Gastroesophageal sphincter (tissue), 4 donors: ENCODE measurements at places on chromosomes 1 and 21.

GRCh38 chr1:79042117-79042516, 35.6 kb upstream of the ADGRL4 start:
- ATAC-seq = no peak

DNA sequence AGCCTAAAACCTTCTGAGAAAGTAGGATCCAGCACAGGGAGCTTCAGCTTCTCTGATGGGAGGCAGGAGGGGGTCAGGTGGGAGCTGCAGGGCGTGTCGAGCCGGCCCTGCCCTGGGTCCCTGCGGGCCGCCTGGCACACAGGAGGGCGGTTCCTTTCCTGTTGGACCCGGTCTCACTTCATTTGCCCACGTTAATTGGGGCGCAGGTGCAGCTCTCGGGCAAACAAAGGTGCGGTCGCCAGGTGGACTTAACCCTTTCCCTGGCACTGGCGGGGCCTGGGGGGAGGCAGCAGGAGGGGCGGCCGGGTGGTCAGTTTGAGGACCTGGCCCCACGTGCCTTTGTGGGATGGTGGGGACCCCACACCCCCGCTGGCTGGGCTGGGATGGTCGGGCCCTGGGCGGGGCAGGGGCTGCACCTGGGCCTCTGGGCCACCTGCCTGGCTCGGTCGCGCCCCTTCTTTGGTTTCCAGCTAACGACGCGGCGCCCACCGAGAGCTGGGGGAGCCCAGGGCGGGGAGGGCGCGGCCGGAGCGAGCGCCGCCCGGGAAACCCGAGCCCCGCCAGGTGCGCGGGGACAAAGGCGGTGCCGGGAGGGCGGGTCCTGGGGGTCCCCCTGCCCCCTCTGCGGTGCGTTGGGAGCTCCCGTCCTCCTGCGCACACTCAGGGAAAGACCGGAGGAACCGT, 20.8 kb upstream of the C1orf159 start:
- no peak for ATAC-seq

GRCh38 chr1:74486036-74486435, 26.4 kb downstream of the LRRC53 start:
- no peak for ATAC-seq

DNA sequence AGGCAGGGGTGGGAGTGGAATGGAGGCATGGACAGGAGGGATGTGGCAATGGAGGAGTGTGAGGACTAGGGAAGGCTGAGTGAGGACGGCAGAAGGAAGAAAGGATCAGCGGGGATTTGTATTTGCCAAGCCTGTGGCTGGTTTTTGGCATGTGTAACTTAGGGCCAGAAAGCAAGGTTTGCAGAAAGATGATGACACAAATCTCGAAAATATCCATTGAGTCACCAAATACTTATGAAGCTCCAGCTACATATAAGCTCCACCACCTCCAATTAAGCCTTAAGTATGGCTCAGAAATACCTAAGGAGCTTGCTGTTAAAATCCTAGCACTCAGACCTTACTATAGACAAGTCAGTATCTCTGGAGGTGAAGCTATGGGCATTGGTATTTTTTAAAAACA, 90.1 kb downstream of the OMA1 start:
- no peak for ATAC-seq

- ATAC-seq = no peak
Observed at GRCh38 chr1:183034682-183035081, 11.5 kb downstream of the LAMC1 start.

GRCh38 chr1:244264163-244264562, 187.5 kb downstream of the ADSS2 start:
- no peak for ATAC-seq

DNA sequence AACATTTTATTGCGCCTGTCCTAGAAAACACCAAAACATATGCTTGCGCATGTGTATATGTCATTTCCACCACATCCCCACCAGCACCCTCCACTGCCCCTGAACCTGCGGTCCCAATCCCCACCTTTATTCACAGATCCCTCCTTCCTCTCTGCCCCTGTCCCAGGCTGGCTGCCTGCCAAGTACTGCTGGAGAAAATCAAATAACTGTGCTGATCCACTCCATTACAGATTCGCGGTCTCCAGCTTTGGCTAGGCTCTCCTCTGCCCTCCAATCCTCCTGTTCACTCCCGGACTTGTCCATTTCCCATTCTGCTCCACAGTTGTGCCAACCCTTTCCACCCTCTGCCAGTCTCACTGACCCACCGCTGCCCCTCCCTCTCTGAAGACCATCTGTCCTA, 59.3 kb upstream of the GJB5 start:
- ATAC-seq = no peak

GRCh38 chr1:214018386-214019268, 30.9 kb downstream of the PROX1 start:
- no peak for ATAC-seq

GRCh38 chr1:11045428-11046269, 1.4 kb downstream of the MASP2 start:
- ATAC-seq = no peak

GRCh38 chr1:87867626-87868025, 538.9 kb downstream of the LMO4 start:
- no peak for ATAC-seq

DNA sequence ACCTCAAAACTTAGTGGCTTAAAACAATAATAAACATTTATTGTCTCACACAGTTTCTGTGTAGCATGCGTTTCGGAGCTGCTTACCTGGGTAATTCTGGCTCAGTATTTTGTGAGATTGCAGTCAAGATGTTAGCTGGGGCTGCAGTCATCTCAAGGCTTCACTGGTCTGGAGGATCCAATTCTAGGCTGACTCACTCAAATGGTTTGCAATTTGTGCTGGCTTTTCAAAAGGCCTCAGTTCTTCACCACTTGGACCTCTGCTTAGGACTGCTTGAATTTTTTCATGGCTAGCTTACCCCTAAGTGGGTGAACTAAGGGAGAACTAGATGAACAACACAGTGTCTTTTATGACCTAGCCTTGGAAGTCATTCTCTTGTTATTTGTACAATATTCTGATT, 21.0 kb downstream of the XPR1 start:
- ATAC-seq = no peak

GRCh38 chr1:109279615-109280278, 3.2 kb downstream of the PSRC1 start:
- ATAC-seq = no peak

GRCh38 chr1:21175324-21175669, 1.4 kb downstream of the EIF4G3 start:
- no peak for ATAC-seq

DNA sequence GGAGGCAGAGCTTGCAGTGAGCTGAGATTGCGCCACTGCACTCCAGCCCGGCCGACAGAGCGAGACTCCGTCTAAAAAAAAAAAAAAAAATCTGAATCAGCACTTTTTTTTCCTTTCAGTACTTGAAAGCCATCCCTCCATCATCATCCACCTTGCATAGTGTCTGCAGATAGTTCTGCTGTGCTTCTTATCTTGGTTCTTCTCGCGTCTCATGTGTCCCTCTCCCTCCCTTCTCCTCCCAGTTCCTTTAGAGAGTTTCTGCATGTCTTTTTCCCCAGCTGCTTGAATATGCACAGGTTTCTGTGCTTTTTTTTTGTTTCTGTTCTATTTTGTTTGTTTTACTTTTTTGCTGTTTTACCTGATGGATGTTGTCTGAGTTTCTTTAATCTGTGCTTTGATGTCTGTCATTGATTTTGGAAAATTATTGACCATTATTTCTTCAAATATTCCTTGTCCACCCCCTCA, 3.9 kb upstream of the COL18A1 start:
- no peak for ATAC-seq

DNA sequence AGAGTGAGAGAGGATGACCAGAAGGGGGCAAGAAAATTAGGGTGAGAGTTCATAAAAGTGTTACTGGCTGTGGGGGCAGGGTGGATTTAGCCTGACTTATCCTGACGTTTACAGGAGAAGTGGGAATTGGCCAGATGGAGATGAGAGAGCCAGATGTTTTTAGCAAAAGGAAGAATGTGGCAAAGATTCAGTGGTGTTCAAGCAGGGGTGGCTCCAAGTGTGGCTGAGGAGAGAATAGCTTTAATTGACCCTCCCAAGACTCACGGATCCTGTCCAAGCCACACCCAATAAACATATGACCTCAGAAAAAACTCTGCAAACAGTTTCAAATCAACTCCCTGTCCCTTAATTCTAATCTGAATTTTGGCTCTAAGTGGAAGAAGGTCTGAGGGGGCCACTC, 35.2 kb upstream of the EDEM3 start:
- ATAC-seq = no peak

DNA sequence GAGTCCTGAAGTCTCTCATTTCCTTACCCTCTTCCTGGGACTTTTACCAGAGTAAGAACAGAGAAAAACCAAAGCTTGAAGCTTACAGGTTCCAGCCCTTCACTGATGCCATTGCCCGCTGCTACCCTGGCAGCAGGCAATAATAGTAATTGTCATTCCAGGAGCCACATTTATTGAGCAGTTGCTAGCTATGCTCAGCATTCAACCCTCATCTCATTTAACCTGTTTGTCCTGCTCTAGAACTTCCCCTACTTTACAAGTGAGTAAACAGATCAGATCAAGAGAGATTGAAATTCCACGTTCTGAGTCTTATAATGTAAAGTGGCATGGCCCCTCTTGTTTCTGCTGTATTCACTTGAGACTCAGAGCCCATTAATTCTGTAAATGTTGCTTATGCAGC, 80.4 kb downstream of the ATP1A1 start:
- no peak for ATAC-seq

GRCh38 chr1:77126307-77126706, 92.9 kb downstream of the PIGK start:
- no peak for ATAC-seq

DNA sequence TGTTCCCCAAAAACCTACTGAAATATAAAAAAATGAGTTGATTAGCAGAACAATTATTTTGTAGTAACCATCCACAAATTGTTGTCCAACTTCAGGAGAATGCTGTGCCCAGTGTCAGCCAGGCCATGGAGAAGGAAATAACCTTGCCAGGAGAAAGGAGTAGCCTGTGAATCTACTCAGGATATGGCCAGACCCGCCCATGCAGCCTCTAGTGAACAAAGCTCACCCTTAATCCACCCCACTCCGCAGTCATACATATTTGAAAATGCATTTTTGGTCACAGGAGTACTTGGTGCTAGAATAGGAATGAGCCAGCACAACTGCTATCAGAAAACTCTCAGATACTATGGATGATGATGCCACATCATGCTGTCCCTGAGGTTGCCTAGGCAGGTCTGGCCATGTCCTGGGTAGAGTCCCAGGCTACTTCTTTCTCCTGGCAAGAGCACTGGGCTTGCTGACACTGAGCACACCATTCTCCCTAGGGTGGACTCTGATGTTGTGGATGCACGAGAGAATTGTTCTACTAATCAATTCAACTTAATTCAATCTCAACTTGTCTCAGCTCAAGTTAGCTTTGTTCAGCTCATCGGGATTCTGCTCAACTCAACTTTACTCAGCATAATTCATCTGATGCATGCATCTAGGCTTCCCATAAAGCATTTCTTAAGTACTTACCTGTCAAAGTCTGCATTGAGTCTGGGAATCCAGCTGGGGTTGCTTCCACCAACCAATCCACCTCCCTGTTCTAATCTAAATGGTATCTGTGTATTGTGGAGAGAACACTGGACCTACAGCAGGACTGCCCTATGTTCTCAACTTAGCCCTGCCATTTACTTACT, 18.2 kb downstream of the STYXL2 start:
- no peak for ATAC-seq

DNA sequence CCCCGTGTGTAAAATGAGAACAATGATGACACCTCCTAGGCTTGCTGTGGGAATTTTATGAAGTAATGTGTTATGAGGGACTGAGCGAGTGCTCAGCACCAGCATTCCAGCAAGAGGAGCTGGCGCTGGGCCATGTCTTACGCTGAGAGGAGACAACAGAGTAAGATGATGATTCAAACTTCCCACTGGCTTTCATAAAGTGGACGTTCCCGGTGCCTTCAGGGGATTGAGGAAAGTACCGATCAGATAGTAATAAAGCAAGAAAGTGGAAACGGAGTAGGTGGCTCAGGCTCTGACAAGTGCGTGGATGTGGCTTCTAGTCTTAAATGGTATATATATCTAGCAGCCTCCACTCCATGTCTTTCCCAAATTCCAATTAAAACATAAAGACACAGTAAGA, 23.8 kb downstream of the EPHA10 start:
- ATAC-seq = no peak

- ATAC-seq = no peak
Observed at GRCh38 chr1:165843304-165843703, 15.9 kb downstream of the UCK2 start.

DNA sequence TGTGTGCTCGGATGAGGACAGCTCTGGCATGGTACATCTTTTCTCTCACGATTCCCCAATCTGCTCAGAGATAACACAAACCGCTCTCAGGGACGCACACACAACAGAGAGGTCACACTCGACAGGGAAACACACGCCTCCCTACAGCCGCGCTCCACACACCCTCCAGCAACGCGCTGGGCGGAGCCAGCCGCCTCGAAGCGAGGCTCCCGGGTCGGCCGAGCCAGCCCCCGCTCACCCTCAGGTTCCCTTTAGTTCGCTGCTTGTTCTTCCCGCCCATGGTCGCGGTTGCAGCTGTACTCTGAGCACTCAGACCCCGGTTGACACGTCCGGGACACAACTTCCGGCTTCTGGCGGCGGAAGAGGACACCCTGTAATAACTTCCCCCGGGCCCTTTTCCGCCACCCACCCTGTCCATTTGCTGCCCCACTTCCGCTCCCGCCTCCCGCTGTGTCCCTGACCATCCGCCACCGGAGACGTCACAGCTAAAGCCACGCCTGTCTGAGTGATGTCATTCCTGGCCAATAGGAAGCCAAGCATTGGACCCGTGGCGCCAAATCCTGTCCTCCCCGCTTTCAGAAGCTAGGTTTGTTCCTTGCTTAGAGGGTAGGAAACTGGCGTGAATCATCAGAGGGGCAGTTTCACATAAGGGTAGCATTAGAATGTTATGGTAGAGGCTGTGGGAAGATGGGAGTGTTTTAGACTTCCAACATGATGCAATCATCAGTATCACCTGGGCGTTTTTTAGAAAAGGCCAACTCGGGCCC, at the start of gene LTN1:
LTN1 (minus strand) TSS at position 352 of the 767 bp plus-strand sequence; CDS start at position 280, 72 bp downstream.
- ATAC-seq = peak; percentile 100

DNA sequence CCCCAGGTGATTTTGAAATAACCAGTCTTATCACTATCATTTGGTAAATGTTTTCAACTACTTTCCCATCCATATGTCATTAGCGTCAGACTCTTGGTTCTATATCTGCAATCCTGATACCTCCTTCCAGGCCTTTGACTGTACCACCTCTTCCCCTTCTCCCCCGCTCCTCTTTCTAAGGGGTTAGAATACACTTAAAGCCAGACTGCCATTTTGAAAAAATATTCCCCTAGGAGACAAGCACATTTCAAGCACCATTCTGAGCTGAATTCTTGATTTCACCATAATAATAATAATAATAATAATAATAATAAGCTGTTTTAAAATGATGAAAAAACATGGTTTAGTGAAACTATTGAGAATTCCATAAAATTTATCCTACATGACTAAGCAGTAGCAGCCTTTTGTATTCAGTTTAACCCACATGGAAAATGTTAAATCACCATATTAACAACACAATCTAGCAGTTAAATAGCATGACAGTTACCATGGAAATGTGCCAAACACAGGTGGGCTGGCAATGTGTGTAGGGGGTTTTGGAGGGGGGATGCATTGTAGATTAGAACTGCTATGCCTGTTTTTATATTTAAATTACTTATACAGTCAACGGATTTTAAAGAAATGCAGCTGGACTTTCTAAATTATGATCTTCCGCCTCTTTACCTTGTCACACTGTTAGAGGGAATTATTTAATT, 480.2 kb upstream of the DEPDC1 start:
- no peak for ATAC-seq

GRCh38 chr21:41836166-41837015, 42.8 kb downstream of the PRDM15 start:
- ATAC-seq = no peak

- no peak for ATAC-seq
Observed at GRCh38 chr21:31708541-31708940, 23.4 kb downstream of the SCAF4 start.
